ENCODE measurements at places on chromosomes 11 and 22.

DNA sequence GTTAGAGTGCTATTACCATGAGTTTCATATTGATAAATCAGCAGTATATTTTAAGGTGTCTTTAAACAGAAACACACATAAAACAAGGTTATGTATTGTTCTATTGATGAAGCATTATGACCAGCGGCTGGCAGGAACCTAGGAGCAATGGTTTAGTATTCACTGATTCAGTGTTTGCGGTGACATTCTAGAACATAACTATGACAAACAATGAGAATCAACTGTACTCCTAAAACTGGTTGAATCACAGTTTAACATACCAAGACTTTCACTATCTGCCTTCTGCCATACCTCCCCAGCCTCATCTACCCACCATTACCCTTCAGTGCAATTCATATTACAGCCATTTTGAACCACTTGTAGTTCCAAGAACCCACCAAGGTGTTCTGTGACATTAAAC lies 8.8 kb downstream of the HOATZ start:
- no peak for DNase-seq

DNA sequence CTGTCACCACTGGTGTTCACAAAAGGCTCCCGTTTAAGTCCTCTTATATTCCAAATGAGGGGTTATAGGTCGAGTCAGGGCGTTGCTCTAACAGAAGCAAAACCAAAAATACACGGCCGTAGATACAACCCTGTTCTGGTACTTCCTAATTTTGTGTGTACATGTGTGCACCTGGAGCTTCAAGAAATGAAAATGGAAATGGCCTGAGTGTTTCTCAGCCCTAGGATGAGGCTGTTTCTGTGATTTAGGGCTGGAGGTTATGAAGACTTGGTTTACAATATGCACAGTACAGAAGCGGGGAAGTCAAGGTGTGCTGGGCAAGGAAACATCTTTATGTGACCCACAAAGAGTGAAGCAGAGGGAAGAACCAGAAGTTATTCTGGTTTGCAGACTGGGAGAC lies 110.4 kb upstream of the OR4B1 start:
- no peak for DNase-seq

- no peak for DNase-seq
These were observed 542.1 kb upstream of the LUZP2 start for GRCh38 chr11:23954730-23955129.

- DNase-seq, result no peak
These were observed 7.2 kb downstream of the SHISA8 start for GRCh38 chr22:41907436-41908401.

DNA sequence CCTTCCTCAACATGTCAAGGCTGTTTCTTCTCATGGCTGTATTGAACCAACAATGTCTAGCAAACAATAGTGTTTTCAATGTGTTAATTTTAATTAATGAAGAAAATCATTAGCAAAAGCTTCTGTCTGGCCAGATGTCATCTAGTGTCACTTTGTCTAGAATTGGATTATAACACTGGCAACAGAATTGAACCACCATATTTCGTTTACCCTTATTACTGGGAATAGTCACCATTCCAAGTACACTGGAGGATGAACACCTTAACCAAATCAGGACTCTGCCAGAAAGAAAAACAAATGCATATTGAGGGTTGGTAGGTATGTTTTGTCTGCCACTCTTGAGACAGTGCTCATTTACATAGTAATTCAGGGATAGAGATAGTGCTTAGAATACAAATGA lies 146.2 kb downstream of the LRRC4C start:
- no peak for DNase-seq

DNA sequence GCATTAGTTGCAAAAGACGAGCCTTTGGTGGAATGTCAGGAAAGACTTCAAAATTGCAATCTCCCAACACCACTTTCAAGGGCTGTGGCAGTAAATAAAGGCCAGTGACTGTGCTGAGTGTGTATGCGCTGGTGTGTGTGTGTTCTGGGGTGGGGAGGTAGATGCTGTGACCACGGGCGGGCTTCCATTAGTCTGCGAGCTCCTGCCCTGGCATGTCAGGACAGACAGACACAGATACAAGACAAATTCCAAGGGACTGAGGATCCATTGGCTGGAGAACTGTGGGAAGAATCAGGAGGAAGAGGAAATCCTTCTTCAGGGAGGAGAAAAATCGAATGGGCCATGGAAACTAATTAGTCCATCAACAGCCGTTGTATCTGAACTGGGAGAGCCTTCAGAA lies 83.6 kb downstream of the FEZ1 start:
- DNase-seq, result no peak

All from HEK293T (cell line).